ENCODE measurements at places on chromosomes 7 and 10.

DNA sequence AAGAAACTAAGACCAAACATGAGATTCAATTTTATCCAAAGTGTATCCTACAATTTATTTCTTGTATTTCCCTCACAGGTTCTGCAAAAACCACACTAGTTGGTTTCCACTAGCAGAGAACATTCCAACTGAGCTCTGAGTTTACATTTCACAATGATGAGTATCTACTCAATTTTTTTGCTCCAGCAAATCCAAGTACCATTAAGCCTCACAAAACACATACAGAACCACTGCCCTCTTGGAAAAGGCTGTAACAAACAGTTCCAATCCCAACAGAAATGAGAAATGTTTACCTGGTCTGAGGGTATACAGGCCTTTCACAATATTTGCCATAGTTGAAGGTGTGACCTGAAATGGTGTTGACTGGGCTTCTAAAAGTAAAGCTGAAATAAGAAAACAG lies 59.9 kb downstream of the CACUL1 start:
- no peak for DNase-seq

- no peak for DNase-seq
Measured at GRCh38 chr7:124764847-124765400, 668 bp downstream of the GPR37 start.

GRCh38 chr7:96016735-96017134 lies 244.4 kb downstream of the DYNC1I1 start:
- no peak for DNase-seq

DNA sequence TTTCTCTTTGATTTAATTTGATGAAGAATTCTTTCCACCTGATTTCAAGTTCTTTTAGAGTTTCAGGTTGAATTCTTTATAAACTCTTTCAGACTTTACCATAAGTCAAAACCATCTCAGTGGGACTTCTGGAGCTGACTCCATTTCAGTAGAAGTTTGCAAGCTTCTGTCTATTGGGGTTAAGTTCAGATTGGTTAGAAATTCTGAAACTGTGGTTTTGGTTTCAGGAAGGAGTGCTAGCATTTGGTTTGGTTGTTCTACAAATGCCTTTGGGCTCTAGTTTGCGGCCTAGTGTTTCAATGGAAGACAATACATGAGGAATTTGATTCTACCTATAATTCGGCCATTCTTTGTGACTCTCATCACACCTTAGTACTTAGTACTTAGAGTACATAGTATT lies 176.8 kb upstream of the RHOBTB1 start:
- no peak for DNase-seq

Measured in glutamatergic neuron (in vitro differentiated cells).